Activated CD8-positive, alpha-beta memory T cell treated with anti-CD3 and anti-CD28 coated beads for 48 hours (primary cell): ENCODE measurements at places on chromosomes 6 and 20.

GRCh38 chr6:105510746-105511145, 107.9 kb upstream of the PREP start:
- DNase-seq, result no peak

DNA sequence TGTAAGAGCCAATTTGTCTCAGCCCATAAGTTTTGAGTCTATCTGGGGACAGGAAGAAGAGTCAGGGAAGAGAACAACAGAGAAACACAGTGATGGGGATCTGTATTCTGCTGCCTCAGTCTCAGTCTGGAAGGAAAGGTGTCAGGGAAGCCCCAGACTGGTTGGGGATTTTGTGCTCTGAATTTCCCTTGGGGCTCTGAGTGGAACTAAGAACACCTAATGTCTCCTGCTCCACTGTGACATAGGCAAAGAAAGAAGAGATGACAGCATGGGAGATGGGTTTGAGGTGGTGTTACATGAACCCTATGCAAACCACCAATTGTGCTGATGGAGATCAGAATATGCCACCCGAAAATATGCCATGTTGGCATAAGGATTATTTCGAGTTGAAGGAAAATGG, 139.5 kb upstream of the MYLIP start:
- DNase-seq, result no peak

DNA sequence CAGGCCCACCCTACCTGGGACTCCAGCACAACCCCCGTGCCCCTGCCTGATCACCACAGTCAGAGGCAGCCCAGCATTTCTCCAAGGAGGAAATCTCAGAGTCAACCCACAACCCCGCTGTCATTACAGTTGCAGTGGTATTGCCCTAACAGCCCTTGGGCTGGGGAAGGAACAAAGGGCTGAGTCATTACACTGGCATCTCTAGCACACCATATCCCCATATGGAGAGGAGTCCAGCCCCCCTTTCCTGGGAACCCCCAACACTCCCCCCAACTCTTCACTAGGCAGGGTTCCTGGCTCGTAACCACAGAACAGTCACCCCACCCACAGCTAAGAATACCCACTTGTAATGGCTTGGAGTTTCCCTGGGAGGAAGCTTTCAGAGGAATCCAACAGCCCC, 149.4 kb upstream of the OGFRL1 start:
- DNase-seq, result no peak

GRCh38 chr6:2890976-2891767, 11.9 kb downstream of the SERPINB9 start:
- DNase-seq, result no peak

- DNase-seq, result no peak
Measured at GRCh38 chr6:137702791-137703424, 164.2 kb upstream of the TNFAIP3 start.
